Trophoblast cell (in vitro differentiated cells and primary cell): ENCODE measurements at places on chromosomes 12 and 14.
A peak's percentile ranks its signal among the peaks of the same experiment; 100 is the strongest.

GRCh38 chr12:107248187-107248586 lies 154.8 kb upstream of the CRY1 start:
- DNase-seq: no peak

GRCh38 chr12:54991161-54991990 lies 6.8 kb upstream of the TESPA1 start:
- DNase-seq: no peak

DNA sequence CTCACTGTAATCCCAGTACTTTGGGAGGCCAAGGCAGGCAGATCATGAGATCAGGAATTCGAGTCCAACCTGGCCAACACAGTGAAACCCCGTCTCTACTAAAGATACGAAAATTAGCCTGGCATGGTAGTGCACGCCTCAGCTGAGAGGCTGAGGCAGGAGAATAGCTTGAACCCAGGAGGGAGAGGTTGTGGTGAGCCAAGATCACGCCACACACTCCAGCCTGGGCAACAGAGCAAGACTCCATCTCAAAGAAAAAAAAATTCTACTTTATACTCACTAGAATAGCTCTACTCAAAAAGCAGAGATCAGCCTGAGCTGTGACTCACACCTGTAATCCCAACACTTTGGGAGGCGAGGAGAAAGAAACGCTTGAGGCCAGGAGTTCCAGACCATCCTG lies 17.1 kb downstream of the NUMB start:
- no peak for DNase-seq

DNA sequence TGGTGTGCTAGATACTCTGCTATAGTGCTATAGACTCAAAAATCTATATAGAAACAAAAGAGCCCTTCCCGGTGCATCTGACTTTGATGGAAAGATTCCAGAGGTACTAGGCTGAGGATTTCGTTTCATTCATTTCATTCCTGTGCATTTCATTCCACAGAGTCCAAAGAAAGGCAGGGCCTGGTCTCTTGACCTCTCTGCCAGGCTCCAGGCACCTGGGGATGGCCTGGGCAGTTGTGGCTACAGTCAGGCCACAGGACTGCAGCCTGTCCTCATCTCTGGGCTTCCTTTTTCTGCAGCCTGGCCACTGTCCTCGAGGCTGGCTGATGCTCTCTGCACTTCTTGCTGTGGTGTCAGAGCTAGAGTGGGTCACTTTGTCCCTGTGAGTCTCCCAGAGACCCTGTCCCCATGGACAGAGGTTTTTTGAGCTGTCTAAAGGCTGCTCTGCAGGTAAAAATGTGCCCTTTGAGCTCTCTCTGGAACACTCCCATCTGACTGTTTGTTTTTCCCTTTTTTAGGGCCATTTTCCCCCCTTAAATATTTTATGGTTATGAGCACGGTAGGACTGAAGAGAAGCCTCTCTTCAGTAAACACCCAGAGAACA lies 3.2 kb upstream of the VDR start:
- no peak for DNase-seq

GRCh38 chr12:93425736-93426411 lies 15.9 kb downstream of the UBE2N start:
- no peak for DNase-seq

DNA sequence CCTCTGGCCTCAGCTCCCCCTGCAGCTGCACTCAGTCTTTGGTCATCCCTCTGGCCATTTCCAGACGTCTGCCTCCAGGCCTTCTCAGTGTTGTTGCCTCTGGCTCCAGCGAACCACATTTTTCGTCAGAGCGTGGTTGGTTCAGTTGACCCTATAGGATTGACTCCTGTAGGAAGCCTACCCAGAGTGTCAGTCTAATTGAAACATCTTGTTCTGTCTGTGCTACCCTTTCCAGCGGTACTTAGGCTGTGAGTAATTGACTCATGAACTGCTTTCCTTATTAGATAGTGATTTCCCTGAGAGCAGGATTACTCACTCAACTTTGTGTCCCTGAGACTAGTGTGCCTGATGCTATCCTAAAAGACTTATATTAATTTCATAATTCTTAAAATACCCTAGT lies 373.2 kb downstream of the ATP23 start:
- DNase-seq: peak; percentile 77
